ENCODE measurements at places on chromosomes 1 and 21.

DNA sequence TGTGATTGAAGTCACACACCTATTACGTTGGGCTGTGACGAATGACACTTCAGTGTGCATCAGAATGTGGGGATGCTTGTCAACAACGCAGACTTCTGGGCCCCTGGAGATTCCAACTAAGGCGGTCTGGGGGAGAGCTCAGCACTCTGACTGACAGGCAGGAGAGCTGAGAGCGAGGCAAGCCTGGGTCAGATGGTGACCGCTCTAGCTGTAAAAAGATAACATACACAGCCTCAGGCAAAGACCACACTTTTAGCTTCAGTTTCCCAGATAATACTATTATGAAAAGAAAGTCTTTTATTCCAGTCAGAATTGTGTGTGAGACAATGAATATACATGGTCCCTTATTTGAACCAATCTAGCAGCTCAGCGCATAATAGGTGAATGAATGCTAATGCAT lies 25.4 kb downstream of the EDARADD start:
- DNase-seq = no peak

DNA sequence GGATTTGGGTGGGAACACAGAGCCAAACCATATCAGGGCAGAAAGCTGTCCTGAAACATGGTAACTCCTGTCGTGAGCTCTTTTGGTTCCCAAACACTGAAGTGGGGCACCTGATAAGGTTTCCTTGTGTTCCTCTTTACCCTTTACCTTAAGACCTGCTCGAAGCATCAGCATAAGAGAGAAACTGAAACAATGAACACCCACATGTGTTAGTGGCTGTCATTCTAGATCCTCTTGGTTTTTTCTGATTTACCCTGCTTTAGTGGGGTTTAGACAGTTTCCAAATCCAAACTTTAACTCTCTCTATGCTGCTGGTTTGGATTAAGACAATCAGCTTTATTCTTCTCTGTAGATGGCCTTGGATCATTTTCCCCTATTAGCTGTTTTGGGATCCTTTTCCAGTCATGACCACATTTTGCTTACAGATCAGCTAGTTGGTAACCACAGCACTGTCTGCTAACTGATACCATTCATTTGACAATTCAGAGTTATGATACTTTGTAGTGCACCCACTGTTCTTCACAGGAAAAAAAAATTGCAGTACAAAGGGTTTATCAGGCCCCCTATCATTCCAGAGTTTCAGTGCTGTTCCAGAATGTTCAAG lies 975 bp upstream of the MNDA start:
- no peak for DNase-seq

DNA sequence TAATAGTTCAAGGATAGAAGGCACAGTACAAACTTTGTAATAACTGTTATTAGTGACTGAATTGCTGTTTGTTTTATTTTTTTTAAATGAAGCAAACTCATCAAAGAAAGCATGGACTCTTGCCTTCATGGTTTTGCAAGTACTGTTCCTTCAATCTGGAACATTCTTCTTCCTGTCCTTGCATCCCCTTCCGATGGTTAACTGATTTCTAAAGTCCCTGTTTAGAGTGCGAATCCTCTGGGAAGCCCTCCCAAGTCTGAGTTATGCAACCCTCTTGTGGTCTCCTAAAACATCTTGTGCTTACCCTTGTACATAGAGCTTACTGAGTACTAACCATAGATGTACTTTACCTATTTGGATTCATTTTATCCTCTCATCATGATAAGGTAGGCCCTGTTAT lies 52.2 kb upstream of the GCLM start:
- no peak for DNase-seq

DNA sequence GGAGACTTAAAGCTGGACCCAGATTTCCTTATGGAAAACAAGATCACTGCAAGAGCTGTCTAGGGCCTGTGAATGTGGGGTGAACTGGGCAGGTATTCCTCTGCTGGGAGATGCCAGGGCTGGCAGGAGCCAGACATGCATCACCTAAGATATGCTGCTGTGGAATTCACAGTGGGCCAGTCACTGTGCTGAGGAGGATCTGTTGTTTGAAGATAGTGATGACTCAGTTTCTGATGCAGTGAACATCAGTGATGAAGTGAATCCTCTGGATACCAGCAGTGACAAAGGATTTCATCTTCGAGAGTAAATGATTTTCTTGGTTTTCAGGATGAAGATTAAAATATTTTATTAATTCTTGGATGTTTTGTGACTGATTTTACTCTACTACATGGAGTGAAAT lies 29.9 kb upstream of the CAMSAP2 start:
- DNase-seq = no peak

- no peak for DNase-seq
These were observed 17.4 kb upstream of the ACTRT2 start for GRCh38 chr1:3003941-3004270.

DNA sequence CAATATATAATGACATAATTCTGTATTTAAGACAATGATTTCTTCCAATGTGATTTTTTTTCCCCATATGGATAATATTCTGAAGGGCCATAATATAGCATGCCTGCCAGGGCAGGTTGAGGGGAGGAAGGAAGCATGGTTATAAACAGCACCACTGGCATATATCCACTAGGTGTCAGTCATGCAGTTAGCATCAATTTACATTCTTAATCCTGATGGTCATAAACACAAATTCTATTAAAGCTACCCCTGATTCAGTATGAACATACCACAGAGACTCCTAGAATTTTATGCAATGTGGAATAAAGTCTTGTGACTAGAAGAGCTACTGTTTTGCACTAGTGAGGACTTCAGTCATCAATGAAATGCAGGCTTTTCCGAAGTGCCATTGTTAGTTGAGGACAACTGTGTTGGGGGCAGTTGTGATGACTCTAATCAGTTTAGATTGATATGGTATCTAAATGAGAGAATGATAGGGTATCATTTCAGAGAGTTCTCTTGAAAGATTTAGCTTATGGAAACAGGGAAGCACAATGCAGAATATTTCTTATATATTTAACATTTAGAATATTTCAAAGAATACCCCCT lies 342.7 kb upstream of the NR5A2 start:
- DNase-seq = peak; percentile 86

DNA sequence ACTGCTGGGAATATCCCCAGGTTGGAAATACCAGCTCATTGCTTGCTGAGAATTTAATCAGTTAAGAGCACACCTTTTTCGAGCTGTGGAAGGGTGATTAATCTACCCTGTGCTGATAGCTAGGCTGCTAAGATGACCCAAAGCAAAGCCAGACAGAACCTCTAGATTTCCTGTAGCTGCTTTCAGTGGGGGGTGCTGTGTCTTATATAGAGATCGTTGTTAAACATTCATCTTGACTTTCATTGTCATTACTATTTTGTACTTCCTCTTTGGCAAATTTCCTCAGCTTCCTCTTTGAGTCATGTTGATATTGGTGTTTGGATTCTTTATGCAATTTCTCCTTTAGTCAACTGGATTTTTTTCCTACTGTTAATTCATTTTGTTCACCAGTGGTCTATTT lies 155.3 kb downstream of the DISC1 start:
- peak; percentile 89 for DNase-seq

DNA sequence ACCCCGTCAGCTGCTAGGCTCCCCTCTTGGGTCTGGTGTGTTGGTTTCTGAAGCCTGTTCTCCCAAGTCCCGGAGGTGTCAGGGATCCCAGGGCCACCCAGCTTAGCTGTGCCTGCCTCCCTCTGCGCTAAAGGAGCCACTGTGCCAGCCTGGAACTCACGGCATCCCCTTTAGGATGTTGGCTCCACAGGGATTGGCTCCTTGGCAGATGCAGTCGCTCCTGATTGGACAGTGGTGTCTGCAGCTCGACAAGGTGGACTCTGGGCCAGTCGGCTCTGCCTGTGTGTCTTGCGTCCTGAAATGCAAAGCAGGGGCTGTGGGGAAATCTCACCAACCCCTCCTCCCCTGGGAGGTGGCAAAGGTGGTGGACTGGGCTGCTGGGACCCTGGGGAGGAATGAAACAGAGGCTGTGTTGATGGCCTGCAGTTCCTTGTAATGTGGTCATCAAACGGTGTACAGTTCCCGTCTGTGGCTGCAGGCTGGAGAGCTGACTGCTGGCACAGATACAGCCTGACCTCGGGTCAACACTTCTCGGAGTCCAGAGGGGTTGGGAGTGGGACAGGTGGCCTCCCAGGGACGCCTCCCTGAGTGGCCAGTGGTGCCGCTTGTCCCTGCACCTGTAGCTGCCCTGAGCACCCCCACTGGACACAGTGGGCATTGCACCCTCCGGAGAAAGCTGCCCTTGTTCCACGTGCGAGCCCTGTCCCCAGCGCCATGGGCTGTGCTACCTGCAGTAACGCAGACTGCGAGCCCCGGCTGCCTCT lies 11.5 kb upstream of the KCNAB2 start:
- no peak for DNase-seq

DNA sequence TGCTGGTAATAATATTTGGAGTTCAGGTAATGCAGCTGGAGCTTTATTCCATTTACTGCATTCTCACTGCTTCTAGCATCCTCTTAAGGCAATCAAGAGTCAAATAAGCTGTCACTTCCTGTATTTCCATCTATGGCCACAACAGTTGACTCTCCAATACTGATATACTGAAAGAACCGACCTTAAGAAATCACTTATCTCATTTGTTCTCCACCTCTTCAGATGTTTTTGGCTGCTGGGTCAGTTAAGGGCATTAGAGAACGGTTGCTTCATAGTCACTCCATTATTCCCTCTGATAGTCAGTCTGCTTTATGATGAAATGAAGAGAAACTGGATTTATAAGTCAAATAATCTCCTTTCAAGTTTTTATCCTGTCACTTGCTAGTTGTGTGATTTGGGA lies 14.2 kb upstream of the RGS4 start:
- no peak for DNase-seq

Data from Kasumi-1 (cell line).